ENCODE measurements at places on chromosomes 2 and 18.

- DNase-seq, result no peak
Measured at GRCh38 chr2:172230889-172231401, 128.2 kb upstream of the DLX2 start.

DNA sequence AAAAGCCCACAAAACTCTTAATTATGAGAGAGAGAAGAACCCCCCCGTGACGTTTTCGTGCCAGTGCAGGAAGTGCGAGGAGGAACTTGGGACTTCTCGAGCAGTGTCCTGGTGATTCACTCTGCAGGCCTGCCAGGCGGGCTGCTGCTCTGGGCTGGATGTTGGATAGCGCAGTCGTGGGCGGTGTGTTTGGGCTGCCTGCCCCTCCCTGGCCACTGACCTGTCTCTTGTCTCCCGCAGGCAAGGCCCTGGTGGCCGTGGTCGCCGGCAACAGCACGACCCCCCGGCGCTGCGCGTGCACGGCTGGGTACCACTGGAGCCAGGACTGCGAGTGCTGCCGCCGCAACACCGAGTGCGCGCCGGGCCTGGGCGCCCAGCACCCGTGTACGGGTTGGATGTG, 29.0 kb downstream of the TNFRSF11A start:
- DNase-seq, result no peak

DNA sequence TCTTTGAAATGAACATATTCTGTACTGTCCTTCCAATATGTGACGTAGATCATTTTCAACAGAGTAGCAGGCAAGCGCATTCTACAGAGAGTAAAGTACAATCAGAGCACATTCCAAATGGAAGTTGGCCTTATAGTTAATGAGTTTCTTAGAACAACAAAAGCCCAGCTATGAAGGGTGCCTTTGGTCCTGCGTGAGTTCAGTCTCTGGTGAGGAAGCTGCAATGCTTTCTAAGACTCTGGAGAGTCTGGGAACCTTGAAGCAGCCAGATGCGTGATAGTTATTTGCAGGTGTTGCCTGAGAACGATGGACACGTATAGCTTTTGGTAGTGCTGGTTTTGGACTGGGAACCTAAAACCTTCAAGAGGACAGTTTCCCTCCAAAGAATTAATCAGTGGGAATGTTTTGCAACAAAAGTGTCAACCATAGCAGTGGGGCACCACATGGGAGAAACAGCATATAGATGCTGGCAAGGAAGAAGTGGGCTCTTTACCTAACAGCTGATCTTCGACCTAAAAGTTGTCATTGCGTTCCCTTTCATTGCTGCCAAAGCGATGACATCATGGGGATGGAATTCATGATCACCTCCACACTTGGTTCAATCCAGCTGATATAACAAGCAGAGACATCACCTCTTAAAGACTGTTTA, 9.3 kb upstream of the SNORC start:
- DNase-seq, result no peak

DNA sequence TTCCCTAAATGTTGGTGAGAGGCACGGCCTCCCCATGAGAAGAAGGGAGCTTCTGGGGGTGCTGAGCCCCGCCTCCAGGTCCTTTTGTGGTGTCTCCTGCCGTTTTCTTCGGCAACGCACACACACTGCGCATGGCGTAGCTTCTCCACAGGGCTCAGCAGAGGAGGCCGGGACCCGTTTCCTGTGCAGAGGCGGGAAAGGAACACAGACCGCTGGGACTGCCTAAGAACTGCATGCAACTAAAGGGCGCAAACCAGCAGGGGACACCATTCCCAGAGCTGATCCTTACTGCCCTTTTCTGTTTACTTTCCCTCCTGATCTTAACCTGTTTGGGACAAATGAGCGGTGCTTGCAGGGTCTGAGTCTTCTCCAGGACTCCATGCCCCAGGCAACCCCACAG, 90.3 kb upstream of the CAPN13 start:
- DNase-seq, result no peak

DNA sequence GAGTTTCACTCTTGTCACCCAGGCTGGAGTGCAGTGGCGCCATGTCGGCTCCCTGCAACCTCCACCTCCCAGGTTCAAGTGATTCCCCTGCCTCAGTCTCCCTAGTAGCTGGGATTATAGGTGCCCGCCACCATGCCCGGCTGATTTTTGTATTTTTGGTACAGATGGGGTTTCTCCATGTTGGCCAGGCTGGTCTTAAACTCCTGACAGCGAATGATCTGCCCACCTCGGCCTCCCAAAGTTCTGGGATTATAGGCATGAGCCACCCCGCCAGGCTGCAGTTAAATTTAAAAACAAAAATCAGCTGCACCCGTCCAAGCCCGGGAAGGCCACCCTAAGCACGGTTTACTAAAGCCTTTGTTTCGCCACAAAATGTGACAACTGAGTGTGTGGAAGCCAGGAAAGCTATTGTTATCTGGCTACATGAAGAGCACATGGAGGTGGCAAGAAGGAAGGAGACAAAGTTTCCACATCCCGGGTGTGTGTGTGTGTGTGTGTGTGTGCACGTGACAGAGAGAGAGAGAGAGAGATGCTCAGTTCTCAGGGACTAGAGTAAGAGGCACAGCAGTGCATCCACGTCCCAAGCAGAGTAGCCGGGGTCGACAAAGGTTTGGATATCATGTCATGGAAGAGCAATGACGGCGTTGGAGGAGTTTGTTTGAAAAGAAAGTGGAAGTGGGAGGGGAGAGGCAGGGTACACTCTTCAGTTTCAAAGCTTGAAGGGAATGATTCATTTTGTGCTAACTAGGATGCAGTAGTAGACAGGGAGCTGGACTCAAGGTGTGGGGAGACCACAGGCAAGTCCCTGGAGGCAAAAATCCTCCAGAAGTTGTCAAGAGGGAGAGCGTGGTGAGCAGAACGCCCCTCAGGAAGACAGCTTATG, 20.1 kb downstream of the INPP5D start:
- no peak for DNase-seq

DNA sequence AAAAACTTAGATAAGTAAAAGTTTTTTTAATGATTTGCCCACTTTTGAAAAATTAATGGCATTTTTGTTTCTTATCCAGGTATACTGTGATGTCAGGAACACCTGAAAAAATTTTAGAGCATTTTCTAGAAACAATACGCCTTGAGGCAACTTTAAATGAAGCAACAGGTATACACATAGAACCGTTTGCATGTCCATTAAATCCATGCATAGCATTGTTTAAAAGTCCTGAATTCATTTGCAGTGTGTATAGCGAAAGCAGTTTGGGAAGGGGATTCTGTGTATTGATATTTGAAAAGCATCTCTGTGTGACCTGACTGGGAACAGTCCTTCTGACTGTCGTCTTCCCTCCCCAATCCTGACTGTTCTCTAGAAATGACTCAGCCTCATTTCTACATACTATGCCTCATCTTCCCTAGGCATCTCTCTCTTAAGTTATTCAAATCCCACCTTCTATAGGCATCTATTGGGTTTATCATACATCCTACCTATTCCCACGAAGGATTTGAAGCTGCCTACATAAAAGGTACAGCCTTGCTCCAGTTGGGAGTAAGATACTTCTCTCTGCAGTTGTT, 79.2 kb upstream of the MAP3K20 start:
- no peak for DNase-seq

GRCh38 chr18:57585855-57586250, 649 bp downstream of the FECH start:
- DNase-seq, result no peak

DNA sequence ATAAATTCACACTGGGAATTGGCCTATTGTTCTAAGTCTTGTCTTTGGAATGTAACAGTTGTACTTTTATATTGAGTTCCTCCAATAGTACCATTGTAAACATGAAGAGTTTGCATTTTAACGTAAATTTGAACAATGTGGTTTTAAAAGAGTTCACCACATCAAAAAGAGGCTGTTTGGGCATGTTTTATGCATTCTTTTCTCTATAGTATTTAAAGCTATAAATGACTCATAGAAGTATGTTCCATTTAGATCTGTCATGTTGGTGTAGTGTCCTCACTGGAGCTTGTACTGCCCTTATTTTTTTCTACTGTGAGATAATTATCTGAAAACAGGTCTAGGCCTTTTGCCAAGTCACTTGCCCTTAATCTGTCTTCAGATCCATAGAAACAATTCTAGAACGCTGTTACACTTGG, 141.9 kb downstream of the RHBDD1 start:
- no peak for DNase-seq

GRCh38 chr2:199896617-199897016, 14.5 kb upstream of the C2orf69 start:
- no peak for DNase-seq

GRCh38 chr2:160194946-160195345, 5.1 kb downstream of the ITGB6 start:
- DNase-seq, result no peak

GRCh38 chr2:159124441-159124911, 156.0 kb downstream of the TANC1 start:
- DNase-seq, result no peak

DNA sequence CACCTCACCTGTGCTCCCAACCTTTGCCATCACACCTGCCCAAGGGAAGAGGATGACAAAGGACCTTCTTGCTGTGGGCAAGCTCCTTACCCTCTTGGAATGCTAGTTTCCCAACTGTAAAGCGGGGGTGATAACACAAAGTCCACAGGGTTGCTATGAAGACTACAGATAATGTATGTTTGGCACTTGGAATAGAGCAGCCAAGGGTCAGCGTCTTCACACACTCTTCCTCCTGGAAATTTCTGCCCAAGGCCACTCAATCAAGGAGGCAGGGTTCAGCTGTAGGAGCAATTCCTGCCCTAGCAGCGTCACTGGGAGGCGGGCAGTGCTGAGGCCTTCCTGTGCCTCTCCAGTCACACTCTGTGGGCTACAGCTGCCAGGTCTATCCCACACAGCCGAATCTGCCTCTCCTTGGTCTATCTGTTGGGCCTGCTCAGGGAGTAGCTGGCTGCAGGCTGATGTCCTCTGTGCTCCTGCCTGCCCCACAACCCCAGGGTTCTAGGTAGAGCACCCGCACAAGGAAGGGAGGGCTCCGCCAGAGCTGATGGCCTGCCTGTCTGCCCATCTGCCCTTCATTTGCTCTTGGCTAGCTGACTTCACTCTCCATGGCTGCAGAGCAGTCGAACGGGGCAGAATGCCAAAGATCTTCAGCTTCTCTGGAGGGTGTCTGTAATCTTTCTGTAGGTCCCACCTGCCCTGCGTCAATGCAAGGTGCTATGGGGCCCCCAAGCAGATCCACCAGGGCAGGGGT, 91.9 kb downstream of the MRO start:
- no peak for DNase-seq

DNA sequence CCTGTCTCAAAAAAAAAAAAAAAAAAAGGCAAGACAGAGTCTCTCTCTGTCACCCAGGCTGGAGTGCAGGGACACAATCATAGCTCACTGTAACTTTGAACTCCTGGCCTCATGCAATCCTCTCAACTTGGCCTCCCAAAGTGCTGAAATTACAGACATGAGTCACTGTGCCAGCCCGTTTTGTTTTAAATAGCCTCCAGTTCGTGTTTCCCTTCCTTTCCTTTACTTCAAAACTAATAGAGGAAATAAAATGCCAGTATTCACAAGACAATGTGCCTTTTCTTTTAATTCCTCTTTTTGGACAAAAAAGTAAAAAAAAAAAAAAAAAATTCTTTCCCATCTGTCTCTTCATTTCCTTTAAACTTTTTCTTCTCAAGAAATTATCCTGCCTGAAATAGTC, 54.5 kb upstream of the ACMSD start:
- no peak for DNase-seq

GRCh38 chr2:64848363-64848762, 140.8 kb upstream of the SLC1A4 start:
- DNase-seq, result no peak

- DNase-seq, result no peak
Measured at GRCh38 chr2:235914756-235915155, 253.4 kb downstream of the GBX2 start.

- no peak for DNase-seq
Measured at GRCh38 chr2:61405813-61406212, 65.1 kb downstream of the USP34 start.

DNA sequence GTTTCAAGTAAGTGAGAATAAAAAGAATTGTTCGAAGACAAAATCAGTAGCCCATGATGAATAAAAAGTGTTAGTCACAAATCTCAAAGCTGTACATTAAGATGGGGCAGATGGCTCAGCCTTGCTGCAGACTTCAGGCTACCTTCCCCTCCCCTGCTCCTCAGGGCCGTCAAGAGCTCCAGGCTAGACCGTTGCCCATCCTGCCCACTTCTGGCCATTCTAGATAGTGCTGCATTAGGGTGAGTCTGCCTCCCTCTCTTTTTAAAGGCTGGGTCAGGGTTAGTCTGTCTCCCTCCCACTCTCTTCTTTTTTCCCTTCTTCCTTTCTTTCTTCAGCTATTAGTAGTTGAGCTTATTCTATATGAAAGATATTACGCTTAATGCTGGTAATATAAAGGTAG, 86.0 kb downstream of the MAPRE2 start:
- DNase-seq, result no peak

DNA sequence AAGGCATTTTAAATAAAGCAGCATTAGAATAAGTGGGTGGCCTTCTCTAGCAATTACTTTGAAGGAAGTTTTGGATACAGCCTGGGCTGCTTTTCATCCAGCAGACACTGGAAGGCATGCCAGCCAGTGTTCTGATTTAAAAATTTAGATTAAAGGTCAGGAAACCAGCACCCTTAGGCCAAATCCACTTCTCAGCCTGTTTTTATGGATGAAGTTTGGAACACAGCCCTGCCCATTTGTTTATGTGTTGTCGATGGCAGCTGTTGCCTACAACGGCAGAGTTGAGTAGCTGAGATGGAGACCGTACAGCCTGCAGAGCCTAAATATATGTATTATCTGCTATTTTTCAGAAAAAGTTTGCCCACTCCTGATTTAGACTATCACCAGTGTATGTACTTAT, 313.6 kb upstream of the ACVR2A start:
- DNase-seq, result no peak

GRCh38 chr2:86392873-86393518, 48.2 kb upstream of the KDM3A start:
- DNase-seq, result no peak

- no peak for DNase-seq
Measured at GRCh38 chr18:74230922-74231714, 60.6 kb downstream of the CYB5A start.

- no peak for DNase-seq
Measured at GRCh38 chr18:53101536-53102105, 761.6 kb downstream of the DCC start.

DNA sequence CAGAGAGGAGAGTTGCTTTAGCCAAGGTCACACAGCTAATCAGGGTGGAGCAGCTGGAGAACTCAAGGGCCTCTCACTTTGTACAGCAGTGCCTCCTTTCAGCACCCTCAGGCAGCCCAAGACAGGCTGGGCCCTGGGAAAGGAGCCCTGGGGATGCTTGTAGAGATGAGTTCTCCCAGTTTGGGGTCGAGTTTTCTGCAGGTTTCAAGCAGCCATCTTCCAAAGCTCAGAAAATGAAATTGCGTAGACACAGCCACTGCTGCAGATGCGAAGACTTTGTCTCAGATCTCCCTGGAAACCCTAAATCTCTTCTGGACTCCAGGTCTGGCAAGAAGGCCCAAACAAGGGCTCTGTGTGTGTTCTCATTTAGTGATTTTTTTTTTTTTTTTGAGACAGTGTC, 22.5 kb downstream of the THNSL2 start:
- no peak for DNase-seq

GRCh38 chr2:201257956-201258665, 2.2 kb upstream of the CASP8 start:
- DNase-seq, result peak; percentile 86

Data from T-helper 9 cell (primary cell).